DMS153 (cell line): ENCODE measurements at places on chromosomes 4 and X.

DNA sequence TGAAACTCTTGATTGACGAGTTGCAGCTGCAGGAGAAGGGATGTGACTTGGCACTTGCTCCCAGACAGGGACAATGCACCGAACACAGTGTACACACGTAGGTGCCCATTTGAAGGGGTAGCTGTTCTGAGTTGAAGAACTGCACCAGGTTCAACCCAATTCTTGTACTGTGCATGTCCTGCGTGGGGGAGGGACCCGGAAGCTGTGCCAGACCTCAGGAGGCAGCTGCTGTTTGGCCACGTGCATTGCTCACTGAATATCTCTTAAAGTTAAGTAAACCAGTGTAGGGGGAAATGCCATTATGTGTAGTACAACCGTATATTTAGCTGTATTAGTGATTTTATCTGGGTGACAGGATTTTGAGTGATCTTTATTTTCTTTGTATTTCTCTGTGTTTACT, 12.0 kb upstream of the RBBP7 start:
- DNase-seq: no peak

DNA sequence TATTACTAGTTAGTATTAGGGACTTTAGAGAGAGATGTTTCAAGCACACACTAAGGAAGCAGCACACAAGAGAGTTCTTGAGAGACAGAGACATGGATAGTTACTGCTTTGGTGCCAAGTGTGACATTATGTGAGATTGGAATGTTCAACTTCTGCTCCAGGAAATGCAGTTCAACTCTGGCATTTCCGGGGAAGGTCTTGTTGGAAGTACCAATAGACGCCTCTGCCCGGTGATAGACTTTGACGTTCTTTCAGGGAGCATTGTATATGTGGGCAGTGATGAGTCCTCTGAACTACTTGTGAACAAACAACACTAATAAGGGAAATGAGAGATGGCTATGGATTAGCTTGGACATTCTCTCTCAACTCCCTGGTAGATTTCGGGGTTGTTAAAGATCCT, 638.1 kb upstream of the BOD1L1 start:
- DNase-seq: no peak

DNA sequence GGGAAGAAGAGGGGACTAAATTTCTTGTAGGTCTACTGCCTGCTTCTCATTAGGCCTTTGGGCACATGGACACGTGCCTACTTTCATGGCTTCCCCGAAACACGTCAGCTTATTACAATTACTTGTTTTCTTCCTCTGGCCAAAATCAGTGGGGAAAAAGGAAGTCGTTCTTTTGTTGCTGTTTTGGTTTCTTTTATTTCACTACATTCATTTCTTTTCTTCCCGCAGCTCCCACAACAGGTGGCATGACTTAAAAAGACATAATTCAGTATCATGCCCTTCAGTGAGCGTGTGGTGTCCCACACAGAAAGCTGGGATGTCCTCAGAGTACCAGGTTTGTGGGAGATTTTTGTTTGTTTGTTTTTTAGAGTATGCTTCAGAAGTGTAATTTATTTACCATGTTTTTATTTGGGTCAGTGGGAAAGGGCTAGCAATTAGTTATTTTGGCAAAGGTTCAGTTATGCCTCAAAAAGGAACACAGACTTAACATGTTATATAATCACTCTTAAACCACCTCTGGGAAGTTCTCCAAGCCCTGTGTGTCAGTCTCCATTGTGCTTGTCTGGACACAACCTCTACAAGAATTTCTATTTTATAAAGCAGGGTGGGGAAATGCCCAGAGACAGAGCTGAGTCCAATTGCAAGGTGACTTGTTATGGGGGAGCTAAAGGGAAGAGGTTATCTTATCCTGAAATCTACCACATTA, 44.2 kb upstream of the SPRY1 start:
- no peak for DNase-seq

- DNase-seq: no peak
Measured at GRCh38 chr4:143473334-143474126, 40.0 kb upstream of the SMARCA5 start.
